CD4-positive, alpha-beta T cell treated with Interleukin-6 at 100 ng/mL for 8 hours (primary cell): ENCODE measurements at places on chromosomes 4 and X.

GRCh38 chr4:15926486-15926885 is 12.1 kb downstream of the FGFBP1 start:
- DNase-seq = no peak

DNA sequence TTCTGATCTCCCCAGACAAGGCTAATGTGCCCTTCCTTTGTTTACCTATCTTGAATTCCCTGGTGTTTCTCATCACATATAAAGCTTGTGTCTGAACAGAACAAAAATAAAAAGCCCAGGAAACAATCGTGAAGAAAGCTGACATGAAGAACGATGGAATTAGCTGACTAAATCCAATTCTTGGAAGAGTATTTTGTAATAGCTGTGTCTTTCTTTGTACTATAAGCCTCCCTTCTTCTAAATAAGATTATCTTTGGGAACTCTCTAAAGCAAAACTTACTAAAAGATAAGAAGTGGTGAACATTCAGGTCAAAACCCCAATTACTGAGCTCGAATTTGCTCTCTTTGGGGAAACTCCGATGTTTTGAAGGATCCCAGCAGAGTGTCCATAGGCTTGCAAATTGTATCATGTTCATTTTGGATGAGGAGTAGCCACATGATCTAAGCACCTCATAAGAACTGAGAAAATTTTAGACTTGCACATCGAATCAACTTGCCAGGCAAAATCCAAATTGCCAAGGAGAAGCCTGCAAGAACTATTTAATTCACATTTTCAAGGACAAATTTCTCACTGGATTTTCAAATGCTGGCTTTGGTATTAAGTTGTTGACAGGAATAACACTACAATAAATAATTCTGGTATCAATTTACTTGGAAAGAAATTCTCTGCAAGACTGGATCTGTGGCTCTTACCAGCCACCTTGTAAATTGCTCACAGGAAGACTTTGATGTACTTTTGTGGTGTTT is 106.2 kb downstream of the LNX1 start:
- no peak for DNase-seq

DNA sequence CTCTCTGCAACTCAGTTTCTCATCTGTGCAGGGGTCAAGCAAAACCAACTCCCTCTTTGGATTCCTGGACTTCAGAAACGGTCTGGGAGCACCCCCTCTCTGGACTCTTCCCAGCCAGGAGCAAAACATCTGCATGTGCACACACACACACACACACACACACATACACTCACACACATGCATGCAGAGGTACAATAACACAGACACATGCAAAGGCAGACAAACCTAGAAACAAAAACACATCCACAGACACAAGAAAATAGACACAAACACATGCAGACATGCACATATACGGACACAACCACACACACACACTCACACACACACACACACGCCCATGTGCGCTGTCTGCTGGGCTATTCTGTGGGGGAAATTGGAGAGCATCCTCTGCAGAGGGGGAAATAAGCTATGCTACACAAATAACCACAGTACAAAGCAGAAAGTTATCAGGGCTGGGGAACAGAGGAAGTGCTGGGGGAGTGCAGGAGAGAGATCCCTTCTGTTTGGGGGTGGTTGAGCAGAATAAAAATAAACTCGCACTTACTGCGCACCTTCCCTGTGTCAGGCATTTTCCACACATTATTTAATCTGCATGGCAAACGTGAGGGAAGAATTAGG is 19.9 kb downstream of the IQSEC2 start:
- no peak for DNase-seq

DNA sequence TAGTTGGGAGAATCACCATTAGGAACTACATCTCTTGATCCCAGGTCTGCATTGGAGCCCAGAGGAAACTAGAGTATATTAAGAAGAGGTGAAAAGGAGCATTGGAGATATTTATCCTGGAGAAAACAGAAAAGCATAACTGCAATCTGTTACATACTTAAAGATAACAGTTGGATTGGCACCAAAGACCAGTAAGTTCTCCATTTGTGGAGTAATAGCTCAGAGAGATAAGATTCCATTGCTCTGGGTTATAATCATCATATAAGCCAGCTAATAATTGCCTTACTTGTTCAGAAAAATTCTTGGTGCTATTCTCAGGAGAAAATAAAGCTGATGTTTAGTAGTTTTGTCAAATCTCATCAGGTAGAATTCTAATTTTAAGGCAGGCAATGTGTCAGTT is 20.6 kb downstream of the GRPR start:
- DNase-seq = no peak

- DNase-seq = no peak
These were observed 10.1 kb upstream of the FAT1 start for GRCh38 chr4:186733778-186734177.

GRCh38 chr4:140296335-140297220 is 76.9 kb upstream of the SCOC start:
- DNase-seq = no peak

DNA sequence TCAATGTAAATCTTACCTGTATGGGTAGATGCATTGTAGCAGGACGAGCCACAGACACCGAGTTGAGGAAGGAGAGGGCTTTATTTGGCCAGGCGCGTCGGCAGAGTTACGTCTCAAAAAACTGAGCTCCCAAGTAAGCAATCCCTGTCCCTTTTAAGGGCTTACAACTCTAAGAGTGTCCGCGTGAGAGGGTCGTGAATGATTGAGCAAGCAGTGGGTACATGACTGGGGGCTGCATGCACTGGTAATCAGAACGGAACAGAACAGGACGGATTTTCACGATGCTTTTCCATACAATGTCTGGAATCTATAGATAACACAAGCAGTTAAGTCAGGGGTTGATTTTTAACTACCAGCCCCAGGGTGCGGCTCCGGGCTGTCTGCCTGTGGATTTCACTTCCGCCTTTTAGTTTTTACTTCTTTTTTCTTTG is 524.9 kb upstream of the HTR2C start:
- no peak for DNase-seq

- no peak for DNase-seq
These were observed 11.2 kb upstream of the TAB3 start for GRCh38 chrX:30900227-30900626.

DNA sequence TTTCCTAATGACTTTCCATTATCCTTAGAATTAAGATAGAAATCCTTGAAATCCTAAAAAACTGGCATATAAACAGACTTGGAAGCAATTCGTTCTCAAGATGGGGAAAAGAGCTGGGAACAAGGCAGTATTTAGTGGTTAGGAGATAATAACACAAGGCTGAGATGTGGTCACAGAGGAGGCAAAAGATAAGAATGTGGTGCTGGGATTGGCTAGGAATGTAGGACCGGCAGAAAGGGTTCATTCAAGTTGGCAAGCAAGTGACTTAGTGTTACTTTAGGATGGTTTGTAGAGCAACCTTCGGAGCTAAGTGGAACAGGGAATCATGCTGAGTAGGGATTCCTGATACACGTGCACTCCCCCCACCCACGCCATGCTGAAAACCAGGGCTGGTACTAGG is 121.9 kb upstream of the RPS6KA3 start:
- DNase-seq = no peak
